ENCODE measurements at places on chromosomes 2 and 18.

- no peak for DNase-seq
Measured at GRCh38 chr2:45627911-45628310, 16.8 kb upstream of the SRBD1 start.

DNA sequence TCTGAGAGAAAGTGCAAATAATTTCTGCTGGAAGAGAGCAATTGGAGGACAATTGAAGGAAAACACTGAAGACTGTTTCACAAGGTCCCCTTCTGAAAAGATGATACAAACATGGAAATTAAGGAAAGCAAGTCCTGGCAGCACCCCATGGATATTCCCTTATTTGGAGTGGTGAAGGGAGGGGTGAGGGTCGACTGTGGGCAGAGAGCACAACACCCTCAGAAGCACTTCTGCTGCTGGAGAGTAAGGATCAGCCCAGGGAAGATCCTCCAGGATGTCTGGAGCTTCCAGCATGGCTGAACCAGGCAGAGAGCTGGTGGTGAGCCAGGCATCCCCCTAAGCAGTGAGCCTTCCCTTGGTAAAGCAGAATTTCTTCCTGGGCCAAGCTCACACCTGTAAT, 54.7 kb downstream of the LINC00305 start:
- no peak for DNase-seq

- no peak for DNase-seq
Measured at GRCh38 chr2:174322149-174322548, 12.6 kb upstream of the SP9 start.

- no peak for DNase-seq
Measured at GRCh38 chr2:101255501-101255900, 2.8 kb downstream of the CNOT11 start.

DNA sequence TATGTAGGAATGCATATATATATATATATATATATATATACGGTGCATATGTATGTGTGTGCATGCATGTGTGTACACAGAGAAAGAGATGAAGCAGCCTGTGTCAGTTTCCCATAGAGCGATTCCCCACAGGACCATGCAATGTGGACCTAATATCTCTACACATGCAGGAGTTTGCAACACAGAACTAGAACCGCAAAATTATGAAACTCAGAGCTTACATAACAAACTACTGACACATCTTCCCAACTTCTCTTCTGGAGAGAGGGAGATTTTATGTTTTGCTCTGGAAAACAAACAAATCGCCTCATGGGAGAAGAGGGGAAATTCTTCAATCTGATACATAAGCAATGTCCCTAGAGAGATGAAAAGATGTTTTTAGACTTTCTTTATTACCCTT, 377.2 kb downstream of the LRATD1 start:
- no peak for DNase-seq

All from T-helper 2 cell (primary cell).